Smooth muscle cell of the pulmonary artery (primary cell): ENCODE measurements at places on chromosomes 12 and 14. TPM values are rescaled to one million over a fixed set of nuclear protein-coding genes. Genes with fewer than 3 reads are reported as not detected.

Gene RNU7-1
- total RNA-seq = not detected in 2 replicates

Gene KRT7
- total RNA-seq = 15.0 and 16.4 TPM in 2 replicates

Gene ASIC1
- 3.5 and 3.6 TPM in 2 replicates for total RNA-seq

Gene ASPG
- 0.07 TPM in 1 of 2 replicates, not detected in the other for total RNA-seq

Gene SLC17A8
- not detected in 2 replicates for total RNA-seq

Gene CIROP
- total RNA-seq = 0.13 TPM in 1 of 2 replicates, not detected in the other

Gene PPP1R1A
- total RNA-seq = not detected in 2 replicates

Gene NDUFA9
- total RNA-seq = 37.6 and 47.2 TPM in 2 replicates

Gene TCL1B
- not detected in 2 replicates for total RNA-seq

Gene KRT6C
- total RNA-seq = 0.07 TPM in 1 of 2 replicates, not detected in the other

Gene SMIM41
- 0.07 and 0.10 TPM in 2 replicates for total RNA-seq

Gene TRHDE
- 1.6 and 3.5 TPM in 2 replicates for total RNA-seq

Gene RNASE7
- not detected in 2 replicates for total RNA-seq

Gene NTS
- 0.39 and 51.1 TPM in 2 replicates for total RNA-seq

Gene SYCP3
- total RNA-seq = 0.07 and 0.33 TPM in 2 replicates

Gene BIN2
- not detected in 2 replicates for total RNA-seq

Gene PRKCH
- 13.1 and 17.0 TPM in 2 replicates for total RNA-seq

Gene EP400
- total RNA-seq = 15.2 and 20.2 TPM in 2 replicates

Gene IL23A
- not detected in 2 replicates for total RNA-seq

Gene TMEM229B
- total RNA-seq = 2.5 and 2.7 TPM in 2 replicates

Gene BCL2L2
- total RNA-seq = 31.4 and 31.5 TPM in 2 replicates

Gene NR4A1
- 5.9 and 7.5 TPM in 2 replicates for total RNA-seq

Gene RERG
- 0.65 and 2.1 TPM in 2 replicates for total RNA-seq

Gene SERPINA9
- not detected in 2 replicates for total RNA-seq
